ENCODE measurements at places on chromosomes 12 and 14.

GRCh38 chr12:106601031-106601430 lies 18.2 kb downstream of the RFX4 start:
- DNase-seq: no peak

- DNase-seq: no peak
Measured at GRCh38 chr12:57193706-57194245, 22.8 kb upstream of the NXPH4 start.

DNA sequence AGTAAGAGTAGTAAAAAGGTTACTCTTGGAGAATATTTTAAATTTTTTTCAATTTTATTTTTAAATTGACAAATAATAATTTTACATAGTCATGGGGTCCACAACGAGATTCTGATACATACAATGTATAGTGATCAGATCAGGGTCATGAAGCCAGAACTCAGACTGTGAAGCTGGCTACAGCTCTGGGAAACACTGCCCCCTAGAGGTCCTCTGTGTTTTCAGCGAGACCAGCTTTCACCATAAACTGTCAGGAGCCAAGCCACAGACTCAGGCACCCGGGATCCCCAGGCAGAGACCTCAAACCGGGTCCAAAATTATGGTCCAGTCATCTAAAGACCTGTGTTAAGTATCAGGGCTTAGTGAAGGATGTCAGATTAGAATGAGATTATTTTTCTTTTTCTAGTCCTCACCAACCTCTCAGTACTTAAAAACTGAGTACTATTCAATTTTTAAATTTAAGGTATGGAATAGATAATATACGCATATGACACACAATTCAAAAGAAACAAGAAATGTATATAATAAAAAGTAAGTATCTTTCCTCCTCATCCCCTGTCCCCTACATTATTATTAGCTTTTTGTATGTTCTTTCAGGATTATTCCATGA lies 397.1 kb downstream of the MDGA2 start:
- peak; percentile 1 for DNase-seq

GRCh38 chr12:118984161-118984943 lies 3.0 kb downstream of the SRRM4 start:
- no peak for DNase-seq

- no peak for DNase-seq
Measured at GRCh38 chr12:89828575-89828974, 119.9 kb upstream of the ATP2B1 start.

All from AG08396 (cell line).